ENCODE measurements at places on chromosomes 2 and 18. TPM values are rescaled to one million over a fixed set of nuclear protein-coding genes. Genes with fewer than 3 reads are reported as not detected.

The GALNT14 gene
- total RNA-seq: not detected

The SKOR2 gene
- total RNA-seq: not detected

The EPB41L3 gene
- 3.4 TPM for total RNA-seq

The HOXD13 gene
- total RNA-seq: not detected

The XIRP2 gene
- total RNA-seq: not detected

The MAP4K4 gene
- 84.5 TPM for total RNA-seq

The NTSR2 gene
- not detected for total RNA-seq

DNA sequence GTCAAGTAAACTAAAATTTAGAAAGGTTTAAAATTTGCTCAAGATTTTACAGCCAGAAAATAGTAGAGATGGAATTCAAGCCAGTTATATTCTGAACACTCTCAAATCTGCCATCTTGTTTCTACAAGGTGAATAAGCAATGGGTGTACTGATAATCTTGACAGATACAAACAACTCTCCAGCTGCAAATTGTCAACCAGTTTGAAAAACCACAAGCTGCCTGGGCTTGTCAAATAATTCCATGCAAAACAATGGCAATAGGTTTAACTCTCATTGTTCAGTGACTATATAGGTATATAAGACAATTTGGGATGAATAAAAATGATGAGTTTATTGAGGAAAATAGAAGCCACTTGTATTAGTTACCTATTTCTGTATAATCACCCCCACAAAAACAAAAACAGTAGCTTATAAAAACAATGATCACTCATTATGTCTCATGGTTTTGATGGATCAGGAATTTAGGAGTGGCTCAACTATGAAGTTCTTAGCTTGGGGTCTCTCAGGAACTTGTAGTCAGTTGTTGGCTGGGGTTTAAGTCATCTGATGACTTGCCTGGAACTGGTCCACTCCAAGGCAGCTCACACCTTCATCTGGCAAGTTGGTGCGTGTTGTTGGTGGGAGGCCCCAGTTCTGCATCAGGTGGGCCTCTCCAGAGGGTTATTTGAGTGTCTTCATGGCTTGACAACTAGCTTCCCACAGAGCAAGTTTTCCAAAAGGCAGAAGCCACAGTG is 12.6 kb upstream of the EVA1A start:
- no peaks in the 10 kb centered on the region for H3K36me3 ChIP-seq
- DNase-seq: no peak
- H3K4me1 ChIP-seq: no peaks in the 10 kb centered on the region
- no peak overlapping the region for H3K27ac ChIP-seq
- no peak overlapping the region for H3K4me3 ChIP-seq

DNA sequence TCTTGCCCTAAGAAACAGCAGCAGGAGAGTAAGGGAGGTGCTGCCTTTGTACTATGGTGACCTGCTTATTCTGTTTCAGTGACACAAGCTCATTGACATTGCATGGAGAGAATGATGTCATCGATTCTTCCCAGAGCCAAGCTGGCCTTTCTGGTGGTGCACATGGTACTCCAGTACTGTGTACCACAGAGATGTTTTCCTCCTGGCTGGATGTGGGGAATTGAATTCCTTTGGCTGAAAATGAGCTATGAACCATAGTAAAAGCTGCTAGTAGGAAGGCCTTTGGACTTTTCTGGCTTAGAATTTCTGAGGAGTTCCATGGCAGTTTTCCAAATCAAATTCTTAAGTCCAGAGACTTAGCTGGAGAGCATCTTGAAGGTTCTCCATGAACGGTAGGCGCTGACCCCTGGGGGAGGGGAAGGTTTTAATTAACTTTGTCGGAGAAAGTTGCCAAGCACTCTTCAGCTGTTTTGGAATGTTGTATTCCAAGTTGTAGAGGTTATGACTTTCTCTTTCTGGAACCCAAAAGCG is 17.1 kb upstream of the B3GNT2 start:
- no peak overlapping the region for H3K27ac ChIP-seq
- no peak overlapping the region for H3K4me3 ChIP-seq
- peaks cover 4% of the 10 kb centered on the region for H3K36me3 ChIP-seq
- peaks cover 3% of the 10 kb centered on the region for H3K4me1 ChIP-seq

DNA sequence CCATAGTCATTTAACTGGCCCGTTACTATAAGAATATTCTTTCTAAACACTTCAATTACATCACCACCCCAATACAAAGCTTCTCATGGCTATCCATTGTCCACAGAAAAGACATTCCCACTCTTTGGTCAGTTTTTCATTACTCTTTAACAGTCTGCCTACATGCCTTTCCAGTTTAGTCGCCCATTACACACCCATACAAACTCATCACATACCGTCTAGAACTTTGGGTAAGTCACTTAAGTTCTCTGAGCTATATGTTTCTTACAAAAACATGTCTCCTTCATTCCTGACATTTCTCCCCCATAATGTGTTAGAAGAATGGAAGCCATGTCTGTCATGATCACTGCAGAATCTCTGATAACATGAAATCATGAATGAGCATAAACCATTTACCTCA is 108.2 kb upstream of the STK17B start:
- peaks cover 32% of the 10 kb centered on the region for H3K4me1 ChIP-seq
- H3K36me3 ChIP-seq: peaks cover 17% of the 10 kb centered on the region
- H3K4me3 ChIP-seq: no peak overlapping the region
- no peak overlapping the region for H3K27ac ChIP-seq
- H3K27me3 ChIP-seq: no peaks in the 10 kb centered on the region

GRCh38 chr2:156437931-156438410 is 1.8 kb downstream of the GPD2 start:
- peaks cover 23% of the 10 kb centered on the region for H3K4me1 ChIP-seq
- no peak for DNase-seq
- H3K27ac ChIP-seq: no peak overlapping the region

DNA sequence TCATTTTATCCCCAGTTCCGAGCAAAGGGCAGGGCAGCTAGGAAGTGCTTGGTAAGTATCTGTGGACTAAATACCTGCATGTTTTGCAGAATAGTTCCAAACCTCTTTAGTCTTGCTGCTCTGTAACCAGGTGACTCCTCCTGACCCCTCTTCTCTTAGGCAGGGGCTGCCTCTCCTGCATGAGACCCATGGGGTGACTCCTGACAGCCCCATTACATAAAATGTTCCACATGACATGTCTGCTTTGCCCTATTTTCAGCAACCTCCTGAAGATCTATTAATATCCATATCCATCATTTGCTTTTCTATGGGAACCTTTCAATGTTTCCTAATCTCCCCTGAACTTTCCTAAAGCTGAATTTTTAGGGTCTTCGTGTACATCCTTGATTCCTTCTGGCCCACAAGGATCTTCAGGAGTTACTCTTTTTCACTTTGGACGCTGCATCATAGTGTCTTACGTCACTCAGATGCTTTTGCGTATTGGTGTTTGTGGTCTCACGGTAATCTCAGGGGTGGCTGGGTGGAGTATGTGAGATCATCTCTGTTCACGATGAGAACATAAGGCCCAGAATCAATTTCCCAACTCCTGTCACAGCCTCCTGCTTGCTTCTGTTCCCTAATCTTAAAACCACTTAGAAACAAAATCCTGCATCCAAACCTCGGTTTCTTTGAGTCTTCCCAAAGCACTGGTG is 76.6 kb downstream of the MAPK4 start:
- DNase-seq: no peak
- no peak overlapping the region for H3K27ac ChIP-seq
- peaks cover 4% of the 10 kb centered on the region for H3K27me3 ChIP-seq
- no peaks in the 10 kb centered on the region for H3K4me1 ChIP-seq

GRCh38 chr2:29613792-29614266 is 307.6 kb downstream of the ALK start:
- no peak for DNase-seq
- no peaks in the 10 kb centered on the region for H3K4me1 ChIP-seq
- no peaks in the 10 kb centered on the region for H3K36me3 ChIP-seq
- H3K27me3 ChIP-seq: peaks cover 11% of the 10 kb centered on the region
- H3K4me3 ChIP-seq: no peak overlapping the region
